ENCODE measurements at places on chromosomes 6 and 20.

GRCh38 chr6:120274547-120274946 lies 925.0 kb upstream of the MAN1A1 start:
- DNase-seq: no peak

DNA sequence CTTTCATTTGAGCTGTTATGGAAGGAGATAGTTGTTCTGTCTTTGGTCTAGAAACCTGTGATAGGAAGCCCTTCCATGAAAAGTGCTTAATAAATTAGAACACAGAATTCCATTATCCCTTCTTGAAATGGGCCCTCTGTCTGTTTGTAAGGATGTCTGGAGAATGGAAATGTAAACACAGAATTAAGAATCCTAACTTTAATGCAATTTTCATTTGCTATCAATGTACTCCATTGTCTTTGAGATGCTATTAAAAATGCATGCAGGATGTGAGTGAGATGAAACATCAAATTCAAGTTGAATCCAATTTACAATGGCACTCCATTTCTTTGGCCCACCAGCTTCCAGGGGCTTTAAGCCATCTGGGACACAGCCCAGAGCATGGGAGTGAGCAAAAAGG lies 13.9 kb upstream of the AARS2 start:
- DNase-seq: no peak

- DNase-seq: no peak
These were observed 350.1 kb upstream of the TSHZ2 start for GRCh38 chr20:52622081-52622480.

DNA sequence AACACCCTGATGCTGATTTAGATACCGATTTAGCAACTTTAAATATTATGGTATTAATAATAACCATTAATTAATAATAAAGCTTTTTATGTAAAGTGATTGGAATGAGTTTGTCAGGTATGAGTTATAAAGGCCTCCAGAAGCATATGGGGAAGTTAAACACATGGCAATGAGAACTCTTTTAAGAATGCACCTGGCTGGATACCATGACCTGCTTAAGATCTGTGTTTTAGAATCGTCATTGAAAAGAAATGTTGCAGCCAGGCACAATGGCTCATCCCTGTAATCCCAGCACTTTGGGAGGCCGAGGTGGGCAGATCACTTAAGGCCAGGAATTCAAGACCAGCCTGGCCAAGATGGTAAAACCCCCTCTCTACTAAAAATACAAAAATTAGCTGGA lies 197.5 kb downstream of the SOX4 start:
- no peak for DNase-seq
